ENCODE measurements at places on chromosomes 2 and 18. TPM values are rescaled to one million over a fixed set of nuclear protein-coding genes. Genes with fewer than 3 reads are reported as not detected.

Gene SNED1
- 49.6 TPM for total RNA-seq

Gene KANSL1L
- total RNA-seq, result 13.7 TPM

Gene CAPN14
- total RNA-seq, result 0.16 TPM

- no peak for DNase-seq
Observed at GRCh38 chr2:86193901-86194567, 1.2 kb downstream of the IMMT start.

- DNase-seq, result no peak
Observed at GRCh38 chr2:105598829-105599698, 145.6 kb upstream of the NCK2 start.

DNA sequence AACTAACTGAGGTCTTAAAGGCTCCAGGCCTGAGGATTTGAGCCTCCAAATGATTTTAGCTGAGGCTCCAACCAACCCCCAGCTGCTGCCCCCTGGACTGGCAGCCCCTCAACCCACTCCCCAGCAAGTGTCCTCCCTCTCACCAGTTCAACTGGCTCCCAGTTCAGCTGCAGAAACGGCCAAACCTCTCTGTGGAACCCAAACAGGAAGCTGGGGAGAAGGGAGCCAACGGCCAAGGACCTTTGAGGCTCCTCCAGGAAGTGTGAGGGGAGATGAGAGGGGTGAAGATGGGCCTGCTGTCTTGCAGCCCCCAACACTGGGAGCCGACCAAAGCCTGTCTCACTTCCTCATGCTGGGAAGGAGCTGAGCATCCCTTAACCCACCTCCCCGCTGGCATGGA, 24.9 kb downstream of the ZFP36L2 start:
- DNase-seq, result no peak

GRCh38 chr2:15116830-15117229, 444.3 kb downstream of the NBAS start:
- DNase-seq, result no peak

DNA sequence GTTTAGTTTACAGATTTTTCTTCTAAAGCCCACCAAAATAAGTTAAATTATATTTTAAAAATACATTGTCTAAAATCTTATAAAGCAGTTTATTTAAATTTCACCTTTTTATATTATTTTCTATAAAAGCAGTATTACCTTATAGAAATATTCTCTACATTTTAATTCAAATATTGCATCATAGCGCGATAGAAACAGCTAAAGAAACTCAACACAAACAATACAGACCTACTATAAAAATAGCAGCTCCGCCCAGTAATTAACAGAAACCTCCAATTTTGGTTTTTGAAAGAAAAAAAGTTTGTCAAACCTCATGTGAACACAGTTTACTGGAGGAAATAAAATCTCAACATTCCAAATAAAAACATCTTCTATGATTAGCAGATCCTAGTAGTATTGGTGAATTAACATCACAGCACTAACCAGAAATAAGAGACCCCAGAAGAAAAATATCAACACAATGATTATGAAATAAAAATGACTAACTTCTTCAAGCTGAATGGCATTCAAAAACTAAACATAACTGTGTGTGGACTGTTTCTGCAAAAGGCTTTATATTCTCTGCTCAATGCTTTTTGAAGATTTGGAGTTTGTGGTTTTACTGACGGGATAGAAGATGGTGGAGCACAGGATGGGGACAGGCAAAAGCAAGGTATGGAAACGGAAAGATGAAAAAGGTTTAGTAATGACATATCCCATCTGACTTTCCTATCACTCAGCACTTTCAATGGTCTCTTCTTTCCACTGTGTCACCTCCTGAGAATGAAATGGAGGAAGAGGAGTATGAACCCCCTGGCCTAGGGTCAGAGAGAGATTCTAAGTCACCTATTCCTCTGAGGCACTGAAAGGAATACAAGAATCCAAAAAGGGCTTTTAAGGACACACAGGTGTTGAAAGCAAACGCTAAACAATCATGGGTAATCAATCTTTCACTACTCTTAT, 17.5 kb downstream of the MAP4K3 start:
- DNase-seq, result no peak

DNA sequence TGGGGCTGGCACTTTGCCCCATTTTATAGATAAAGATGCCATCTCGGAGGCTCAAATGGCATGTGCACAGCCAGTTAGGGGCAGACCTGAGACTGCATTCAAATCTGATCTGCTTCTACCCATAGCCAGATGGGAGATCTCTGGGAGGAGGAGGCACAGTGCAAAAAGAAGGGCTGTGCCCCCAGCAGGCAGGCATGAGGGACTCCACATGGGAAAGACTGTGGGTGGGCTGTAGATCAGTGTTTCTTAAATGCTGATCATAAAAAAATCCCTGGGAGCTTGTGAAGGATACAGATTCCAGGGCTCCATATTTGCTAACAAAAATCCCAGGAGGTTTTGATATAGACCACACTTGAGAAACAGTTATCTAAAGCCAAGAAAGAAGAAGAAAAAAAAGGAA, 15.2 kb downstream of the PAX8 start:
- no peak for DNase-seq

- no peak for DNase-seq
Observed at GRCh38 chr2:39455826-39456225, 18.7 kb upstream of the MAP4K3 start.

DNA sequence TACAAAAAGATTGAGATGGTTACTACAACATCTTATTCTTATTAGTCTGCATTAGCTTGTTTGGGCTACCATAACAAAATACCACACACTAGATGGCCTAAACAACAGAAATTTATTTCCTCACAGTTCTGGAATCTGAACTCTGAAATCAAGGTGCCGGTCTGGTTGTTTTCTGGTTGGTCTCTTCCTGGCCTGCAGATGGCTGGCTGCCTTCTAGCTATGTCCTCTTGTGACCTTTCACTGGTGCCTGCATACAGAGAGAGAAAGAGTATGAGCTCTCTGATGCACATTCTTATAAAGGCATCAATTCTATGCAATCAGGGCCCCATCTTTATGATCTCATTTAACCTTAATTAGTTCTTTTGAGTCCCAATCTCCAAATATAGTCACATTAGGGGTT, 696.5 kb downstream of the TDRD15 start:
- DNase-seq, result no peak

DNA sequence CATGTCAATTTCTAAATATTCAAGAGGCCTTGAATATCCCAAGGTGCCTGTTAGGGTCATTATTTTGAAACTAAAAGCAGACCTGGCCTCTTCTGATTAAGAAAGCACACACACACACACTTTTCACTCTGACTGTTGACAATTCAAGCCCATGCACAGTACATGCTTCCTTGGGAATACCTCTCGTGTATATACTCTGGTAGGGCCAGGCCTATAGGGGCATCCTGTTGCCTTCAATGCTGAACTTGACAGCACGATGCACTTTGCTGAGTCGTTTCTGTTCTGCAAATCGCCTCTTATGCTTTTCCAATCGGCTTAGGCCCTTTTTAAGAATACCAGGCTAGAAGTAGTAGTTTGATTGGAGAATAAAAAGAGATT, 40.6 kb downstream of the IWS1 start:
- DNase-seq, result no peak

DNA sequence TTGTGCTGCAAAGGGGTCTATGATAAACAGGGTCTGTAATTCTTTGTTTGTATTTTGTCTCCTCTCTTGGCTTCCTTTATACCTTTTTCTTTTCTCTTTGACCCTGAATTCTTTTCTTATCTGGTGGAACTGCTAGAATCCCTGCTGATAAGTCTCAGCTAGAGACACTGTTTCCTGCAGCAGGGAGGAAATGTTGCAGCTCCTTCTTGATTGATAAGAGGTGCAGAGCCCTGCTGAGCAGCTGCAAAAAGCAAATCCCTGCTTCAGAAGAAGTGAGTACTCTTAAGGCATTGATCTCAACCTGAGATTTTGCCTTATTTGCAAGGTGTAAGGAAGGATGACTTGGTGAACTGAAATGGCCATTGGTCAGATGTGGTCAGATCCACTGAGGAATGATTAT, 167.8 kb downstream of the NUP35 start:
- DNase-seq, result no peak

DNA sequence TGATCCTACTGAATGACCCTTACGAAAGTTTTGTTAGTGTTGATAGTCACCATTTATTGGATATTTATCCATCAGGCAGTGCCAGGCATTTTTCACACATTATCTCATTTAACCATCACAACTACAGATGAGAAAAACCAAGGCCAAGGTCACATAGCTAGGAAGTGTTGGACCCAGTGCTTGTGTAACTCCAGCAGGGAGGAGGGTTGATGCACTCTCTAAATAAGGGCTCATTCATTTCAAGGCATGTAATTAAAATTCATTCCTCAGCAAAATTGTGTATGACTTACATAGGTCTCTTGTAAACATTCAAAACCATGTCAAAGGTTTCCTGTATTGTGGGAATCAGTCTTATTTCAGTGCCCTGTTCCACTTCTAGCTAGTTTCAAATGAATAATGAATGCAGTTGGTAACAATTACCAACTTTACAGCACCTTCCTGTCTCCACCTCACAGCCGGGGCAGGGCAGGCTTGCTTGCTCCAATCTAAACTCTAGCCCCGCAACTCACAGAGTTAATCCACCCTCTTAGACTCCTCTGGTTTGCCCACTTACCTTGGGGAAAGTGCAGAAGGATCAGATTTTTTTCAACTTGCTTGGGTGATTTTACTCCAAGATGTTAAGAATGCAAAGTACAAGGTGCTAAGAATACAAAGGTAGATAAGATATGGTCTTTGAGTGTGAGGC, 5.8 kb upstream of the MAPRE3 start:
- peak; percentile 45 for DNase-seq

- DNase-seq, result no peak
Observed at GRCh38 chr2:27714851-27715291, 51.2 kb downstream of the SLC4A1AP start.

Measured in transverse colon (tissue), 4 donors.